NCI-H524 (cell line): ENCODE measurements at places on chromosomes 2 and 18.

GRCh38 chr2:100957996-100958653 is 44.0 kb upstream of the RPL31 start:
- DNase-seq = no peak

DNA sequence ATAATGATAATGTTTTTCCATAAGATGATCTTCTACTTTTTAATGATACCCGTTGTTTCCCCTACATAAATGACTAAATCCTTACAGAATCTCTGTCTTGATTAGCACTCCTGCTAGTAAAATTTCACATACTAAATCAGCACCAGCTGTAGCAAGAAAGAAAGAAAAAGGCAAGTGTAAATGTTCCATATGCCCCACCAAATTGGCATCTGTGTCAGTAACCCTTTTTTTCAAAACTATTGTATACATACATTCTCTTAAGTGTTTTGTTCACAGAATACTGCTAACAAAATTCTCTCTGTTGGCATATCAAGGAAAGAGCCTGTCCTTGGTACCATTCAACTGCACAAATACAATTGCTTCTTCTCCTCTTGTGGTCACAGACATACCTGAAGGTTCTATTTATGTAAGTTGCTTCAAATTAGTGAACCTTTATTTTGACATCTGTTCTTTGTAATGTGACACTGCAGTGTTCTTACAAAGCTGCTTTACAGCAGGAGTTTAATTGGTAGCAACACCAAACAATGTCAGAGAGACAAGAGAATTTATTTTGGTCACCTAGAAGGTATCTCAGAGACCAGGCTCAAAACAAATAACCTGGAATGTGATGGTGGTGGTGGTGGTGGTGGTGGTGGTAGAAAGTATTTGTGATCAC is 641.9 kb downstream of the ZEB2 start:
- peak; percentile 66 for DNase-seq

DNA sequence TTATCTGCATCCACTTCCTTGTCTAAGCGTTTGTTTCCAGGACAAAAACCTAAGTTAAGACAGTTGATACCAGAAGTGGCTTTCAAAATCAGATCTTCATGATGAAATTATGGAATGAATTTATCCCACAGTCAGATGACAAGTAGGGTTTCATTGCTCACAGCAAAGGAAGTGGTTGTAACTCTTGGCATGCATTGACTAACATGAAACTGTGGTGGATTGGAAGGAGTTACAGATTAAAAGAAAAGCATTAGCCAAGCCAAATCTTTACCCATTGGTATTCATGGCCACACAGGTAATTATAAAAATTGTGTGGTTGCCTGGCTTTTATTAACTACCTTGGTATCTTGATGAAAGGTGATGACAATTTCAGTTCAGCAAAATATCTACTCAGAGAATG is 438.0 kb upstream of the NXPH2 start:
- no peak for DNase-seq

DNA sequence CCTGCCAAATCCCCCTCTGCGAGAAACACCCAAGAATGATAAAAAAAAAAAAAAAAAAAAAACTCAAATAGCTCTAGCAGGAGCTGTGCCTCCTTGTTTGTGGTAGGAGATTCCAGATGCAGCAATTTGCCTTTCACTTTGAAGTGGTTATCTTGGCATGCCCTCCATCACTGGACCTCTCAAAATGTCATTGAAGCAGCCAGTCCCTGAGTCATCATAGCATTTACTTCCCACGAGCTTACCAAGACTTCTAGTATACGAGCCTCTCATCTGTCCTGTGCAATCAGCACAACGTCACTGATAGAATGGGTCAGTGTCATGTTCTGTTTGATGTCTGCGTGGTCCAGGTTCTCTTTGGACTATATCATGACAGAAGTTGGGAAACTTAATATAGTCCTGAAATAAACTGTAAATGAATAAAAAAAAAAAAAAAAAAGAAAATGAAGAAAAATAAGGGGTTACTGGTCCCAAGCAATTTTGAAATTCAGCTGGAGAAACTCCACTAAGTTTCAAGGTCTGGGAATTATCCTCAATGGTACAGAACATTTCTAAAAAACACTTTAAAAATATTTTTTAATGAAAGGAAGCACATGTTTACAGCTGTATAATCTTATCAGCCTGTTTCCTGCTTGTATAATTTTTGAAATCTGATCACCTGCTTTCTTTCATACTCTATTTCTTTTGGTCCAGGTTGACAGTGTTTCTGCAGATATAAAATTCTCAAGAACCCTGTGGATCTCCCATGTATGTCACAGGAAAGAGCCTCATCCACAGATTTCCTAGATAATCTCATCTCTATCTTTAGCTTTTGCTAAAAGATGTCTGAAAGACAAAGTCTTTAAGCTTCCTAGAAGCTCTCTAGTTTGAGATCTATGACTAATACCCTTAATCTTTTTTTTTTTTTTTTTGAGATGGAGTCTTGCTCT is 74.1 kb upstream of the EHBP1 start:
- DNase-seq = no peak

- DNase-seq = no peak
Measured at GRCh38 chr2:164242409-164242808, 378.9 kb downstream of the GRB14 start.

GRCh38 chr18:13558790-13559189 is 167.6 kb downstream of the FAM210A start:
- no peak for DNase-seq

DNA sequence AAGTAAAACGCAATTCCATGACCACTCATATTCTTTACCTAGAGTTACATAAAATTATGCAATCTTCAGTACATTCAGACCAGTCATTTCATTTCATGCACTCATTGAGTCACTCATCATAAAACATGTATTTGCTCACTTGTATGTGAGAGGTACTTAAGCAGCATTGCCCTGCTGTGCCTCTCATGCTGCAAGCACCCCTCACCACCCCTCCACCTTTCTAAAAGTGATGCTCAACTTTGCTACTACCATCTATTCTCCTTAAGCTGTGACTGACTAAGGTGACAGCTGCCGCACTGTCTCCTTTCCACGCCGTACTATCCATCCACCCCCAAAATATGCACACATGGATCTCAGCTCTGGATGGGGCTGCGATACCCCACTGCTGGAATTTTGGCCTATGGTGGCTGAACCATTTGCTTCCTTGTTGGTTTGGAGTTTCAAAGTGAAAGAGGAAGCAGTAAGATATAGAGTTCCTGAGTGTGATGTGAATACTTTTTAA is 7.2 kb downstream of the ARHGAP25 start:
- DNase-seq = no peak

DNA sequence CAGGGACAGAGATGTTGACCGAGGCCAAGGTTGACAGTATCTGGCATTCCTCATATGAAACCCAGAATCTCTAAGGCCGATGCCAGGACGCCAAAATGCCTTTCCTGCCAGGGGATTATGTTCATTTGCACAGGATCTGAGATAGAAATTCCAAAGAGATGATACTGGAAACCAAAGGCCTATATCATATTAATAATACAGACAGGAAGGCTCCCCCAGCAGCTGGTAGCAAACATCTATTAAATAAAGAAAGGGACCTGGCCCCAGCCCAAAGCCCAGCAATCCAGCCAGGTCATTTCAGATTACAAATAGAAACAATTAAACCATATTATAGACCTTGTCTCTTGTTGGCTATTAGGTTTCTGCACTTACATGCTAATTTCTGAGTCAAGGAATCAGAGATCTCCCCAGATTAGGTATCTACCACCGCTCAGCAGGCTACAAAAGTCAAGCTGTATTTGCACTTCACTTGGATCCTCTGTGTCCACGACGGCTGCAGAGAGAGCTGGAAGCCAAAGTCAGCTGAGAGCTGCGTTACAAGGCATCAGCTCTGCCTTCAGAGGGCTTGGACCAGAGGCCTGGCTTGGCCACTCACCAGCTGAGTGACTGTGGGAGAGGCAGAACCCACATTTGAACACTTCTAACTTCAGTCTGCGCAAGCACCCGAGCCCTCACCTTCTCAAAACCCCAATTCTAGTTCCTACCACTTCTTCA is 269.3 kb upstream of the SIX2 start:
- DNase-seq = no peak

- peak; percentile 17 for DNase-seq
Measured at GRCh38 chr18:59359576-59359952, 499 bp upstream of the LMAN1 start.

DNA sequence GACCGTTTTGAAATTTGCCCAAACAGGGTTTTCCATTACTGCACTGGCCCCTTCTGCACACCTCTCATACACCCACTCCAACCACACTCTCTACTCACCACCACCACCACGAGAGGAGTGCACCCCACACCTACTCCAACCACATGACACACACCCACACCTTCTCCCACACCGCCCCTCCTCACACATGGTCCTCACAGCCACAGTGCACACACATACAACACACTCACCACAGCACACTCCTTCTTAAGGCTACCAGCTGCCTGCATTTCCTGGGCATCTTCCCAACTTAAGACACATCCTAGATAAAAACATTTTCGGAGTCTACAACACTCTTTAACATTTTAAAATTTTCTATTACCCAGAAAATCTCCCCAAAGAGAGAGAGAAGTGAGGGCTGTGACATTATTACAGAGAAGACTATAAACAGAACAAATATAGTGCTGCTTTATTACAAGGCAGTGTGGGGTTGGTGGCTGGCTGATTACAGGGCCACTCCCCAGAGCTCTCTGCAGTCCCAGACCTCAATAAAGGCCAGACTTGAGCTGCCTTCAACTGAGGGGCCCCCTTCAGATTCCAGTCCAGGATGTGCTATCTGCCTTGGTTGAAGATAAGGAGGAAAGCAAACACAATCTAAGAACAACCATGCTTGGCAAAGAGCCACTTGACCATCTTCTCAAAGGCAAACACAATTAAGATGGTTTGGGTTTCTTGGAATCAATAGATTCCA is 36.1 kb downstream of the NHEJ1 start:
- no peak for DNase-seq

- no peak for DNase-seq
Measured at GRCh38 chr2:5980450-5981190, 288.4 kb downstream of the SOX11 start.

GRCh38 chr2:197332641-197333040 is 22.1 kb upstream of the ANKRD44 start:
- no peak for DNase-seq

DNA sequence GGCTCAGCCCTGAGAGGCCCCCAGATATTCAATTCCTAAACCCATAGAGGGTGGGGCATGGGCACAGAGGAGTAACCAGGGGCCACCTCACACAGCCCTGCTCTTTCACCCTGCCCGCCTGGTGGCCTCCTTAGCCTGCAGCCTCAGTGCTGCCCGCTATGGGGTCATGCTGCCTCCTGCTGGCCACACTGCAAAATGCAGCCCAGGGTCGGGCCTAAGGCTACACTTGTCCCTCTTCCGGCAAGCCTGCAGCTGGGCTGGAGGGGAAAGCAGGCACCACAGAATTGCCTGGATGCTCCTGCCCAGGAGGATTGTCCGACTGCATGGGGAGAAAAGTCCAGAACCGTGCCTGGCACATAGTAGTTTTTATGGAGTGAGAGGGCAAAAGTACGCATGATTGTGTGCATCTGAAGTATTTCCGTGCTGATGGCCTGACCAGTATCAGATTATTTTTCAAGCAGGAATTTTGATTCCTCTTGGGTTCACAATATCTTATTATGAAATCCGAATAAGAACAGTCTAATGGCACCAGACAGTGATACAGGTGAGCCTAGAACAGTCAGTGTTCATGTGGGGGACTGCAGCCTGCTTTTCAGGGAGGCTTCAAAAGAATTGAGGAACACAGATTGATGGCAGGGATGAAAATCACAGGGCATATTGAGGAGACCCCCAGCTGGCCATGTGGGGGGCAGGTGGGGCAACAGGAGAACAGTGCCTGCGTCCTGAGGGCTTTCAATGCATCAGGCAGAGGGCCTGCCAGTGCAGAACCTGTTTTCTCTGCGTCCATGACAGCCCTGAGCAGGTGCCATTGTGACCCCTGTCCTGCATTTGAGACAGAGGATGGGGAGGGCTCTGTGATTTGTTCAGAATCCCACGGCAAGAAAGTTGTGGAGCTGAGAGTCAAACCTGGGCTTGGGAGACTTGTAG is 51.2 kb upstream of the ALPP start:
- peak; percentile 41 for DNase-seq

- no peak for DNase-seq
Measured at GRCh38 chr18:78292618-78293380, 686.8 kb upstream of the SALL3 start.

- DNase-seq = no peak
Measured at GRCh38 chr2:5782103-5782502, 89.9 kb downstream of the SOX11 start.

DNA sequence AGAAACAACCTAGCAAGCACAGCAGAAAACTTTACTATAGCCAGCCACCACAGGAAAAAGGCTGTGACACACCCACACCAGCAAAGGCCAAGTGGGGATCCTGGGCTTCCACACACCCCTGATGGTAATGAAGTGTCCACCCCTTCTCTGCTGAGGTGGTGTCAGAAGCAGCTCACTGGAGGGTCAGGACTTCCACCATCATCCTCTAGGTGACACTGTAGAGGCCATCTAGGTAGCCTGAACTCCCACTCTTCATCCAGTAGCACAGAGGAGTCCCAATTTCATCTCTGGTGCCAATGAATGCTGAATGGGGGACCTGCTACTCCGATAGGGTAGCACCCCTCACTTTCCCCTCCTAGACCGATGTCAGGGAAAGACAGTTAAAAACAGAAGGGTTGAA is 1544.4 kb downstream of the LRP1B start:
- peak; percentile 48 for DNase-seq

DNA sequence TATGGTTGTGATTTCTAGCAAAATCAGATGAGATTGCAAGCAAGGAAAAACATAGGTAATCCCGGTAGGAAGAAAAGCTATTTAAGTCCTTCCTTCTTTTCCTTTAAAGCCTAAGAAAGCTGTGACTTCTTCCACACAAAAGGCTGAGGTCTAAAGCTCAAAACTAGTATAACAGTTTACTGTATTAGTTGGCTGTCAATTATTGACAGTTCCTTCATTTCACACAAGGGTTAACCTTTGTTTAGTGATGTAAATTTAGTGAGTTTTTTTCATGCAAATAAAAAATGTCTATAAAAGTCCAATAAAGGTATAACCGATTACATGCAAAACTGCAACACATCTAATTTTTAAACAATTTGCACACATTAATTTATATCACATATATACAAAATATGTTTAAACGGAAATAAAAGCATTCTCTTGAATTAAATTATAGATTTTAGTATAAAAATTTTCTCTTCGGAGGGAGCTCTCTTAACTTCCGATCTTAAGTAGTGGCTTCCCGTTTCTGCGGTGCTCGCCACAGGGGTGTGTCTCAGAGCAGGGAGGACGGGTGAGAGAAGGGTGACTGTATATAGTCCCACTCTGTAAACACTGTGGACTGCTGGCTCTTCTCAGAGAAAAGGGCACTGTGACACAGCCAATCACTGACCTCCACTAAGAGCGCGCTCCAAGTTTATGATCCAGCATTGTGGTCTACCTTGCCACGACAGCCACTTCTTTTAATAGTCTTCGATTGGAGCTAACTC is 33.4 kb downstream of the TTR start:
- no peak for DNase-seq

GRCh38 chr18:70455731-70456130 is 166.9 kb downstream of the SOCS6 start:
- no peak for DNase-seq

DNA sequence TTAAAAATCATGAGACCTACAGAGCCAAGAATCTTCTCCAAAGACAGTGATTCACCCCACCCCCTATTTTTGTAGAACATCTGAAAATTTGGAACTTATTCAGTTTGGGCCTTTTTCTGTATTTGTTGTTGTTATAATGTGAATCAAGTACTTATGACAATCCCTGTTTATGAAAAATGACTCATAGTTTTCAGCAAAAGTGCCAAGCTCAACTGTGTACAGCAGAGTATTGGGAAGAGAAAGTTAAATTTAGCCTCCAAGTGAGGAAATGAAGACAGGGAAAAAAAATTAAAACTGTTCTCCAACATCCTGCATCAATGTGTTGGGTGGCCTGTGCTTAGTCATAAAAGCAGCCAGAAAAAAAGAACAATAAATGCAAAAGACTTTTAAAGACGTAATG is 46.2 kb downstream of the LRATD1 start:
- no peak for DNase-seq
